Renal cortex interstitium (tissue), 15 donors: ENCODE measurements at places on chromosomes 16 and 17. TPM values are rescaled to one million over a fixed set of nuclear protein-coding genes. Genes with fewer than 3 reads are reported as not detected.

The FOXC2 gene
- polyA plus RNA-seq: 43.2 TPM

The JUP gene
- polyA plus RNA-seq: 221 TPM

The SALL1 gene
- 124 TPM for polyA plus RNA-seq

The KLHL10 gene
- polyA plus RNA-seq: 0.26 TPM

The CA5A gene
- 0.57 TPM for polyA plus RNA-seq

The CCL16 gene
- polyA plus RNA-seq: 0.20 TPM

The SPNS2 gene
- 45.7 TPM for polyA plus RNA-seq

The BANP gene
- polyA plus RNA-seq: 29.2 TPM

The CALB2 gene
- 0.42 TPM for polyA plus RNA-seq

The PRSS53 gene
- polyA plus RNA-seq: 1.2 TPM

DNA sequence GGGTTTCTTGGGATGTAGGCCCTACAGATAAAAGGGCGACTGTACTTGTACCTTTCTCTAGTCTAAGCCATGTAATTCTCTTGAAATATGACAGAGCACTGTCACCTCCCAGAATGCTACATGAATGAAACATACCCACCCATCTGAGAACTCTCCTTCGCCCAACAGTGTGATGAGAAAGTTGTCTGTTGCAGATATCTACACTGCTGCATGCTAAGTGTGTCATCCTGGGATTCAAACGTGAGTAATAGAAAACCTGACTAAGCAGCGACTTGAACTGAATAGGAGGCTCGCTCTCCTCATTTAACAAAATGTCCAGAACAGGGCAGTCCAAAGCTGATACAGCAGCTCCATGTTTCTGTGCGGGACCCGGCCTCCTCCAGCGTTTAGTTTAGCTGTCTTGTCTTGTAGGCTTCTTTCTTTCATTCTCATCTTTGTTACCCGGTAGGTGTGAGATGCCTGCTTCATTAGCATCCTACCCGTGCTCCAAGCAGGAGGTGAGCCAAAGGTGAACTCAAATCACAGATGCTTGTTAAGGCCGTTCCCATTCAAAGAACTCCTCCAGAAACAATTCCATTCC is 211.9 kb downstream of the PRKCA start:
- no peak for DNase-seq

GRCh38 chr17:69936996-69937395 is 138.0 kb upstream of the KCNJ16 start:
- DNase-seq: no peak

- DNase-seq: no peak
Measured at GRCh38 chr16:13350000-13350399, 448.6 kb downstream of the SHISA9 start.

GRCh38 chr16:79451196-79451816 is 149.2 kb downstream of the MAF start:
- DNase-seq: no peak

GRCh38 chr17:19800571-19800970 is 52.5 kb upstream of the ALDH3A1 start:
- DNase-seq: no peak

GRCh38 chr16:10003486-10003885 is 178.7 kb downstream of the GRIN2A start:
- no peak for DNase-seq

GRCh38 chr17:64024781-64025731 is 4.6 kb upstream of the ICAM2 start:
- no peak for DNase-seq

DNA sequence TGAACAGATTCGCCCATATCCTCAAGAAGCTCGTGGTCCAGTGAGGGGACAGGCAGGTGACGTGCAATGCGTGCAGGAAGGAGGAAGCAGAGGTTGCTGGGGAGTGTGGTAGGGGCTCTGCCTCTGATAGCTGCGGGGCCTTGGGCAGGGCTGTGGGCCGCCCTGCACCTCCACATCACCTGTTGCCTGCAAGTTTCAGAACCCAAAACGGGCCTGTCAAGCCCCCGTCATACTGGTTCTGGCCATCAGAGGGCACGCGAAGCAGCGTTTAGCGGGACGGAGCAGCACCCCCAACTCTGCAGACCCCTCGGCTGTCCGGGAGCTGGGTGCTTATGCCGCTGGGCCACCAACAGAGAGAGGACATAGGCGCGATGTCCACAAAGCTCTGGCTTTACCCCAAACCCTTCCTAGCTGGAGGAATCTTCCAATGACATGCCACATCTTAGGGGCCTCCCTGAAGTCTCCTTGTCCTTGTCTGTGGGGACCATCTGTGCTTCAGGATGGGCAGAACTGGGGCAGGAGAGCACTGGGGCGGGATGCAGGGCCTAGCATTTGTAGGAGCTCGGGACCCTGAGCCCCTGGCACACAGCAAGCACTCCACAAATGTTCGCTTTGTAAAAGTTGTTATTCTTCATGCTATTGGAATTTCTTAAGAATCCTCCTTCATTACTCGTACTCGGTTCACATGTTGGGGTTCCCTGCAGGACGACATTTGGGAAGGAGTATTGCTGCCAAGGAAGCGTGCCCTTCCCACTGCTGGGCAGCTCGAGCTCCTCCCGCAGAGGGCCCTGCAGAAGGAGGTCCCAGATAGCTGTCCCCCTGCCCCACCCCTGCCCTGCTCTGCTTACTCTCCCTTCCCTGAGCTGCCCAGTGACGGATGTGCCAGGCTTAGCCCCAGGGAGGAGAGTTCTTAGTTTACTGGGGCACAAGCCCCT is 64.3 kb downstream of the CNGB1 start:
- no peak for DNase-seq

GRCh38 chr17:49834118-49834743 is 13.6 kb downstream of the TAC4 start:
- DNase-seq: no peak

- DNase-seq: no peak
Measured at GRCh38 chr16:52584354-52585320, 37.7 kb upstream of the TOX3 start.

DNA sequence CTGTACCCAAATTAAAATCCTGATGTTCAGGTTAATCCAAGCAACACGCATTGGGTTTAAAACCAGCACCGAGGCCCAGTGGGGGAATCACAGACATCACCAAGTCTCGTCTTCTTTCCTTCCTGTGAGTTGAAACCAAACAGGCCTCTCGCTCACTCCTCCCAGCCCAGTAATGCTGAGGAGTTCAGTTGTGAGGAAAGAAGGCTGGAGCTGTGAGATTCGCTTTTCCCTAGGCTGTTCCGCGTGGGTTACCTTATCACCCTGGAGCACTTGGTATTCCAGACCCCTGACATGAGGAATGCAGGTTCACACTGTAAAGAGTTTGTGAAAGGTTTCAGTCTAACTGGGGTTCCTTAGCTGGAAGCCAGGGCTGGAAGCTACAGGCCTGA is 20.8 kb downstream of the CIBAR2 start:
- no peak for DNase-seq

GRCh38 chr17:34390649-34391048 is 27.6 kb upstream of the CCL1 start:
- DNase-seq: no peak

- no peak for DNase-seq
Measured at GRCh38 chr16:88839745-88840599, 16.8 kb downstream of the GALNS start.

DNA sequence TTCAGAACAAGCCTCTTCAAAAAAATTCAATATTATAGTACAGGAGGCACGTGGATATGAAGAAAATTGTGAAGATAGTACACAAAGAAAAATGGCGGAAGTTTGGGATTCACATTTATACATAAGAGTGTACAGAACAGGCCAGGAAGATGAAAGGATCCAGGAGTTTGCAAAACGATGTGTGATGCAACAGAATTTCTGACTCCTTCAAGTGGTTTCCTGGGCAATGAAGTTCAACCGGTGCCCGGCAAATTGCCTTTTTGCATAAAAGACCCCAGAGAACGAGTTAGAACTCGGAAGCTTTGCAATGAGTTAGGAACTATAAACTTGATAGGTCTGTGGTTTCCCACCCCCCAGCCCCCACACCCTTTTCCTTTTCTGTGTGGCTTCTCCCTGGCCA is 189.1 kb downstream of the SALL1 start:
- DNase-seq: no peak

- DNase-seq: no peak
Measured at GRCh38 chr17:79441356-79442160, 169.3 kb downstream of the RBFOX3 start.

DNA sequence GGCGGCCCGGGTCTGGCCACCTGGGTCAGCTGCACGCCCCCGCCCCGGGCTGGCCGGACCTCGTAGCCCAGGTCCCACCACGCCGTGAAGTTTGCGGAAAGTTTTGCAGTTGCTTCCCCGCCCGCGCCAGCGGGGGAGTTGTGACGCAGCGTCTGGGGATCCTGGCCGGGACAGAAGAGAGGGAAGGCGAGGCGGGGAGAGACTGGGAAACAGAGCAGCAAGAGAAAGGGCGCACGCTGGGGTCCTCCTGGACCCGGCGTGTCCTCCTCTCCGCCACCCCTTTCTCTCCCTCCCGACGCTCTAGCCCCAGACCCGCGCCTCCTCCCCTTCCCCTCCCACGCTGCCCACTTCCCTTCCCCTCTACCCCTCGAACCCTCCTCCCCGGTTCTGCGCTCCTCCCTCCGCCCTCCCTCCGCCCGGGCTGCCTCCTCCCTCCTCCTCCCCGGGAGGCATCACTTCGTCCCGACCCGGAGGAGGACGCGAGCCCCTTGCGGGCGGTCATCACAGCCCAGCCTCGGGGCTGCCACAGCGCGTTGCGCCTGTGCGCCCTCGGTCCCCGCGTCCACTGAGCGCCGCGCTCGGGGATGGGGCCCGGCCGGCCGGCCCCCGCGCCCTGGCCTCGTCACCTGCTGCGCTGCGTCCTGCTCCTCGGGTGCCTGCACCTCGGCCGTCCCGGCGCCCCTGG is at the start of gene MRC2:
Gene MRC2, plus strand, starts transcription at position 452 of the 685 bp plus-strand sequence. Its CDS starts 133 bp downstream, at position 585.
- DNase-seq: peak; percentile 68

DNA sequence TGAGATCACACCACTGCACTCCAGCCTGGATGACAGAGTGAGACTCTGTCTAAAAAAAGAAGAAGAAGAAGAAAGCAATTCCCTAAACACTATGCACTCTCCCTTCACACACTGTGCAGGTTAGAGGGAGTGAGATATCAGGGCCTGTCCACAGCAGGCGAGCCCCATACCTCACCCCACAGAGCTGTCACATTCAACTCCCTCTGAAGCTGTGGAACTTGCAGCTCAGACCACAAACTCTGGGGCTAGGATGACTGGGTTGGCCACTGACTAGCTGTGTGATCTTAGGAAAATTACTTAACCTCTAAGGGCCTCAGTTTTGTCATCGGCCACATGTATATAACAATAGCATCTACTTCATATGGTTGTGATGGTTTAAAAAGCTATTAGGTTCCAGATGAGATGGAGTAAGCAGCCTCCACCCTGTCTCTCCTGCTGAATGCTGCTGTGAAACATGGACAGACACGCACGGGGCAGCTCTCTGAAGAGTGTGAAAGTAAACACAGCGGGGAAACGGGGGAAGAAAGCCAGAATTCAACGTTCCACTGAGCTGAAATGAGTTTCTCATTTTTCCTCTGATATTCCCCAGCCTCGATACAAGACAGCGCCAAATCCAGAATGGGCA is 13.6 kb upstream of the PYY start:
- no peak for DNase-seq

- DNase-seq: no peak
Measured at GRCh38 chr17:63095879-63096278, 129.8 kb downstream of the TANC2 start.

DNA sequence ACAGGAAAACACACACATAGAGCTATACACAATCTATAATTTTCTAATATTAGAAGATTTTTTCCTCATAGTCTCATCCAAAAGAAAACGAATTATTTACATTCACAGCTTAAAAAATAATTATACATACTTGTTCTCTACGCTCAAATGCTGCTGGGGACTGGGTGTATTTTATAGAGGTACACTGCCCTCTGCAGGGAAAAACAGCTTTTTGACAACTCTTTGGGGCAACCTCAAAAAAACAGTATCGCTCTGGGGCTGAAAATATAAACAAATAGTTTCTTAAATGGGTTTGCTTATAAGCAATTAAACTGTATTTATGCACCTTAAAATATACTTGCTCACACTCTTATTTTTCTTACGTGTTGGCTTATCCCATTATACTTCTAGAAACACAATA is 261.8 kb upstream of the PSMD7 start:
- no peak for DNase-seq

- no peak for DNase-seq
Measured at GRCh38 chr17:74146196-74146595, 57.3 kb upstream of the RPL38 start.

DNA sequence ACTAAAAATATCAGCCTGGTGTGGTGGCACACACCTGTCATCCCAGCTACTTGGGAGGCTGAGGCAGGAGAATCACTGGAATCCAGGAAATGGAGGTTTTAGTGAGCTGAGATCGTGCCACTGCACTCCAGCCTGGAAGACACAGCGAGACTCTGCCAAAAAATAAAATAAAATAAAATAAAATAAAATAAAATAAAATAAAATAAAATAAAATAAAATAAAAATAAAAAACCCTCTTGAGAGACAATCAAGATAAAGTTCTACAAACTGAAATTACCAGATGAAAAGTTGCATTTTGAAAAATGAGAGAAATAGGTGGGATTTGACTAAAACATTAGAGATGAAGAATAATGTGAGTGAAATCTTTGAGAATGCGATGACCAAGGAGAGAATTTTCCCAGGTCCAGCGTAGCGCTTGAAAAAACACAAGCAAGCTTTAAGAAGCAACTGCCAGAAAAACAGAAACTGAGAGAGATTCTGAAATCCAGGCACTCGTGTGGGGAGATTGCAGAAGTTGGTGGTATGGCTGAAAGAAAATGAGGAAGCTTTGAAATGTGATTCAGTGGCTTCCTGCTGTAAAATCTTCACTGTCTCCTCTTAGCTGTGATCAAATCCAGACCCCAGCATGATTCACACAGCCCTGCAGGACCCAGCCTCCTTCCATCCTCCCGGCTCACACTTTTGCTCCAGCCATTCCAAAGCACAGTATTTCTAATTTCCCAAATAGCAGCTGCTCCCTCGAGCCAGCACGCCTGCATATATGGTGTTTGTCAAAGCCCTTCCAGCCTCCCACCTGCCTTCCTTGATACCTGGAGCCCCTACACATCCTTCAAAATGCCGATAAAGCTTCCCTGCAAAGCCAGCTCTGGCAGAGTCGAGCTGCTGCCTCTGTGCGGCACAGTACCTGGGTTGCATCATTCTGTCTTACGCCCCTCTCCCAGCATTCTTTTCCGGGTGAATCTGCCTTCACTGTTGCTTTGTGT is 8.2 kb upstream of the CD300E start:
- DNase-seq: no peak

- DNase-seq: peak; percentile 16
Measured at GRCh38 chr16:6684076-6684673, 648.5 kb upstream of the RBFOX1 start.

GRCh38 chr17:62687997-62688396 is 60.5 kb downstream of the MRC2 start:
- DNase-seq: no peak

GRCh38 chr17:69898601-69899000 is 176.4 kb upstream of the KCNJ16 start:
- no peak for DNase-seq

DNA sequence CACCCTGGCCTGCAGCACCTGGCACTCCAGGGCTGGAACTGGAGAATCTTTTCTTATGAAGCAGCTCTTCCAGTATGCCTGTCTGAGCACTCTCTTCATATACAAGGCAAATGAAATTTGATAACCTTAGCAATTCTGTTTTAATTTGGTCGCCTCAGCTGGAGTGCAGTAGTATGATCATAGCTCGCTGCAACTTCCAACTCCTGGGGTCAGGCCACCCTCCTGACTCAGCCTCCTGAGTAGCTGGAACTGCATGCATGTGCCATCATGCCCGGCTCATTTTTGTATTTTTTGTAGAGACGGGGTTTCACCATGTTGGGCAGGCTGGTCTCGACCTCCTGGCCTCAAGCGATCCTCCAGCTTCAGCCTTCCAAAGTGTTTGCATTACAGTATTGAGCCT is 140.8 kb upstream of the CHMP6 start:
- DNase-seq: no peak
